ENCODE measurements at places on chromosomes 3 and 15. TPM values are rescaled to one million over a fixed set of nuclear protein-coding genes. Genes with fewer than 3 reads are reported as not detected.

Gene VPS39
- total RNA-seq, result 55.3 TPM

Gene PLSCR5
- not detected for total RNA-seq

GRCh38 chr3:195150181-195151118, 120.5 kb downstream of the XXYLT1 start:
- DNase-seq, result peak; percentile 54
- no peak overlapping the region for H3K27ac ChIP-seq
- H3K27me3 ChIP-seq, result no peaks in the 10 kb centered on the region
- peaks cover 54% of the 10 kb centered on the region for H3K4me1 ChIP-seq

- H3K27me3 ChIP-seq, result no peaks in the 10 kb centered on the region
- no peaks in the 10 kb centered on the region for H3K4me1 ChIP-seq
- H3K36me3 ChIP-seq, result no peaks in the 10 kb centered on the region
- no peak overlapping the region for H3K27ac ChIP-seq
- no peak overlapping the region for H3K4me3 ChIP-seq
Observed at GRCh38 chr15:37764733-37765191, 169.7 kb upstream of the TMCO5A start.

GRCh38 chr3:148162132-148162531, 535.6 kb upstream of the AGTR1 start:
- no peaks in the 10 kb centered on the region for H3K27me3 ChIP-seq
- DNase-seq, result peak; percentile 4
- no peaks in the 10 kb centered on the region for H3K4me1 ChIP-seq
- H3K36me3 ChIP-seq, result no peaks in the 10 kb centered on the region
- H3K4me3 ChIP-seq, result no peak overlapping the region
- no peak overlapping the region for H3K27ac ChIP-seq

DNA sequence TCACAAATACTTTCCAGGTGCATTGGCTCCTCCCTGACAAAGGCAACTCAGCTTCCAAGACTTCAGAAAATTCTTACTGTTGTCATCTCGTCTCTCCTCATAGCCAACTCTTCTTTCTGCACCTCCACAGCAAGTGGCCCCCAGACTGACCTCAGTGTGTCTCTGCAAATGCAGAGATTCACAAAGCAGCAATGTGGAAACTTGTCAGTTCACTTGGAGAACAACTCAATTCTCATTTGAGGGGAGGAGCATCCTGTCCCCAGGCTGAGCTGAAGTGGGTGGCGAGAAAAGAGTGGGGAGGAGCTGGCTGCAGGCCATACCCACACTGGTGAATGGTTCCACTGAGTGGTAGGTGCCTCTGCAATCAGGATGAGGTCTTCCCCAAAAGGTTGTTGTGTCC, 248.7 kb upstream of the IL12A start:
- DNase-seq, result no peak
- H3K4me3 ChIP-seq, result no peak overlapping the region
- H3K36me3 ChIP-seq, result no peaks in the 10 kb centered on the region

All from neural progenitor cell (in vitro differentiated cells).